ENCODE measurements at places on chromosomes 4 and X. TPM values are rescaled to one million over a fixed set of nuclear protein-coding genes. Genes with fewer than 3 reads are reported as not detected.

DNA sequence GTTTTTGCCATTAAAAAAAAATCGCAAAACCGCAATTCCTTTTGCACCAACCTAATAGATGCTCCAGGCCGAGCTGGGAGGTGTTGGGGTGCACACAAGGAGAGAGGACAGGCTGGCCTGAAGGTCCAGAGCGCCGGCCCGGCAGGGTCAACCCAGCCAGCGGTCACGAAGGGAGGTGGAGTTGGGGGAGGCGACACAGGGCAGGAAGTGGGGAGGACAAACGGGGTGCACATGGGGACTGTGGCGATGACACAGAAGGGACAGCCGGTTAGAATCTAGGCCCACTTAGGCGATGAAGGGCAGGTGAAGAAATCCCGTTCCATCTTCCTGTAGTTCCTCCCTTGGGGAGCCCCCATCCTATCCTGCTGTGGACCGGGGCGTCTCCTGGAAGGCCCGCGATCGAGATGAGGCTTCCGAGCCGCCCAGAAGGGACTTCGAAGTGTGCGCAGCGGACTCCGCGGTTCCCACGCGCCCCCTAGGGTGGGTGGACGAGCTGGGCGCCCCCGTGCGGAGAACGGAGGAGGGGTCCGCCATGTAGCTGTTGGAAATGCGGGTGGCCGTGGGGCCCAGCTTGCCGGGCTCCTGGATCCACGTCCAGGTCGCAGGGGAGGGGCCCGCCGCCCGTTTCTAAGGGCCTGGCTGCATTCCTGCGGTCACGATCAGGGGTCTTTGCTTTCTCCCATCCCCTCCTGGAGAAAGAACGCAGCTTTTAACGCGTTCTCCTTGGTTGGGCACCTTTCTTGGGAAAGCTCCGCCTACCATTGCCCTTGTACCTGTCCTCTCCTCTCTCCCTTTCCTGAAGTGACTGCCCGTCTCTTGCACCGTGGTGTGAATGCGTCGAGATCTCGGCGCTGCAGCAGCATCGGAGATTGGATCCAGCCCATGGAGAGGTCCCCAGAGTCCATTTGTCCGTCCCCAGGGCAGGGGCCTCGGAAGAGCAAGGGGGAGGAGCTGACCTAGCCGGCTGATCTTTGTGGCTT is 17.0 kb upstream of the HPF1 start:
- no peak for DNase-seq

DNA sequence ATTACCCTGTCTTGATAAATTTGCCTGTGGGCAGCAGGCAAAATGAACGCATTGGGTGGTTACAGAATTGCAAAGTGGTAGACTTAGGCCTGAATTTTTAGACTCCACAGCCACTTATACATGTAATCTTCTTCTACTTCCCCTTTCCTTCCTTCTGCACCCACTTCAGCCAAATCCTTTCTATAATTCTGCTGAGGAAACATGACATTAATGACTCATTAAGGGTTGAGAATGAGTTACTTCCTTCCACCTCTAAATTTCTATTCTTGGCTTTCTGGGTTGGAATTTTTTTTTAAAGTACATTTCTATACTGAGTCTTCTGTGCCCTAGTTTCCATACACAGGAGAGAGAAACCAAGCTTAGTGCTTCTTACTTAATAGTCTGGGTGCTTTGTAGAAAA is 10.1 kb downstream of the PAPSS1 start:
- DNase-seq: no peak

DNA sequence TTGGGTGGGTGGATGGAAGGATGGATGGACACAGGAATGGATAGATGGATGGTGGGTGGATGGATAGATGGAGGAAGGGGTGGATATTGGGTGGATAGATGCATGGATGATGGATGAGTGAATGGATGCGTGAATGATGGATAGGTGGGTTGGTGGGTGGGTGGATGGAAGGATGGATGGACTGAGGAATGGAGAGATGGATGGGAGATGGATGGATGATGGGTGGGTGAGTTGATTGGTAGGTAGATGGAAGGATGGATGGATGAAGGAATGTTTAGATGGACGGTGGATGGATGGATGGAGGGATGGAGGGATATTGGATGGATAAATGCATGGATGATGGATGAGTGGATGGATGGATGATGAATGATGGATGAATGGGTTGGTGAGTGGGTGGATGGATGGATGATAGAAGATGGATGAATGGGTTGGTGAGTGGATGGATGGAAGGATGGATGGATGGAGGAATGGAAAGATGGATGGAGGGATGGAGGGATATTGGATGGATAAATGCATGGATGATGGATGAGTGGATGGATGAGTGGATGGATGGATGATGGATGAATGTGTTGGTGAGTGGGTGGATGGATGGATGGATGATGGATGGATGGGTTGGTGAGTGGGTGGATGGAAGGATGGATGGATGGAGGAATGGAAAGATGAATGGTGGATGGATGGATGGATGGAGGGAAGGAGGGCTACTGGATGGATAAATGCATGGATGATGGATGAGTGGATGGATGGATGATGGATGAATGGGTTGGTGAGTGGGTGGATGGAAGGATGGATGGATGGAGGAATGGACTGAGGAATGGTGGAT is 50.4 kb upstream of the GRPEL1 start:
- no peak for DNase-seq

DOK7 gene
- total RNA-seq: 5.7 TPM

SASH3 gene
- total RNA-seq: 2.2 TPM

Data from Peyer's patch (tissue), 4 donors.